Putamen (tissue), 1 donor: ENCODE measurements at places on chromosomes 3 and 15.

GRCh38 chr15:72338617-72339321 lies 18.8 kb upstream of the CELF6 start:
- no peak for DNase-seq

GRCh38 chr15:75178171-75178937 lies 23.3 kb upstream of the C15orf39 start:
- DNase-seq: no peak

GRCh38 chr15:42604894-42605744 lies 29.7 kb downstream of the STARD9 start:
- DNase-seq: no peak

GRCh38 chr15:76208786-76209424 lies 102.4 kb downstream of the ETFA start:
- DNase-seq: no peak

GRCh38 chr3:157938154-157938779 lies 168.0 kb downstream of the SHOX2 start:
- no peak for DNase-seq

GRCh38 chr15:40838756-40839155 lies 5.1 kb upstream of the SPINT1 start:
- DNase-seq: no peak

DNA sequence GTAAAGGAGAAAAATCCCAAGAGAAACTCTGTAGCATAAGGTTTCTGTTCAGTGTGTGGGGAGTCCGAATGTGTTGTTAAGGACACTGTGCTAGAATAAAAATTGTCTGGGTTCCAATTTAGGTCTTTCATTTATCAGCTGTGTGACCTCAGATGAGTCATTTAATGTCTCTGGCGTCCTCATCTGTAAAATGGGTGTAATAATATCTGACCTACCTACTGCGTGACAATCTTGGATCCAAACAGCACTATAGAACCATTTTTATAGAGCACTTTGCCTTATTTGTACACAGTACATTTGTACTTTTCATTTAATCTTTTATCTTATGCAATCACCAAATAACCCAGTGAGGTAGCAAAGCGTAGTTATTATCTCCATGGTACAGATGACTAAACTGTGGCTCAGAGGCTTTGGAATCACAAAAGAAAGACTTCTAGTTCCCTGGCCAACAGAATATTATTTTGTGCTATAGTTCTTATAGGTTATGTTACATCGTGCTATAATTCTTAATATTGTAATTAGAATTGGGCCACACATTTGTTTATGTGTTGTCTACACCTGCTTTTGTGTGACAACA lies 46.6 kb upstream of the TNIK start:
- DNase-seq: no peak

GRCh38 chr15:74563442-74563841 lies 22.4 kb downstream of the ARID3B start:
- no peak for DNase-seq

GRCh38 chr3:42451116-42451515 lies 40.7 kb upstream of the LYZL4 start:
- DNase-seq: no peak

- no peak for DNase-seq
Measured at GRCh38 chr3:59288951-59289350, 239.1 kb upstream of the CFAP20DC start.

GRCh38 chr3:142444343-142444742 lies 3.5 kb downstream of the XRN1 start:
- no peak for DNase-seq

- DNase-seq: peak; percentile 53
Measured at GRCh38 chr3:114624047-114624445, 330.2 kb downstream of the TIGIT start.

DNA sequence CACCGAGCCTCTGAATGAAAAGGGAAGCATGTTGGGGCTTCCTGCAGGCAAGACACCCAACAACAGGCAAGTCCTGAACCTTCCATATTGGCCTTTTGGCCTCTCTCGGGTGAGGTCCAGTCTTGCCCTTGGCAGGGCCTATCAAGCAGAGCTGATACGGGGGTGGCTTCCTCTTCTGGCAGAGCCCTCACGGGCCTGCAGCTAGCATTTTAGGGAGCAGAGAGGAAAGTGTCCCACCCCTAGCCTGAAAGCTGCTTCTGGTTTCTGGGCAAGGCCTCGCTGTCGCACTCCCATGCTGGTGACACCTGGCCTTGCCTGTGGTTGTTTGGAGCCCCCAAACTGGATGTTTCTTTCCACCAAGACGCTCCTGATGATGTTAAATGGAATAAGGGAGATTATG lies 31.8 kb upstream of the CTSH start:
- no peak for DNase-seq

GRCh38 chr15:40340740-40341400 lies at the start of gene CCDC9B:
CCDC9B (minus strand) TSS chr15:40340939; CDS start chr15:40340819, 120 bp downstream.
- peak; percentile 86 for DNase-seq

DNA sequence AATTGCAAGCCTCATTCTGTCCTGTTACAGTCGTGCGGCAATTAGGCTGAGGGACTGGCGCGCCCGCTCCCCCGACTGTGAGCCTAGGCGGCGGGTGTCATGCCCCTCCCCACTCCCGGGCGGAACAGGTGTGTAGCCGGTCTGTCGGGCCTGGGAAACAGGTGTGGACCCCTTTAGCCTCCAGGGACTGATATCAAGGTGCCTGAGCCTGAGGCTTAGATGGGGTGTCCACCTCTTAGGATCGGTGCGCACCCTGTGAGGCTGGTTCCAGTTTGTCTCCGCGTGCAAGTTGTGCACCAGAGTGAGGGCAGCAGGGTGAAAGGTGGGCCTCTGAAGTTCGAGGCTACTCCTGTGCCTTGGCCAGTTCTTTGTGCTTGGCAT lies 686 bp downstream of the VPS8 start:
- DNase-seq: no peak

GRCh38 chr3:195078891-195079440 lies 192.0 kb downstream of the XXYLT1 start:
- DNase-seq: no peak

- no peak for DNase-seq
Measured at GRCh38 chr15:74958320-74958907, 1.8 kb upstream of the RPP25 start.

DNA sequence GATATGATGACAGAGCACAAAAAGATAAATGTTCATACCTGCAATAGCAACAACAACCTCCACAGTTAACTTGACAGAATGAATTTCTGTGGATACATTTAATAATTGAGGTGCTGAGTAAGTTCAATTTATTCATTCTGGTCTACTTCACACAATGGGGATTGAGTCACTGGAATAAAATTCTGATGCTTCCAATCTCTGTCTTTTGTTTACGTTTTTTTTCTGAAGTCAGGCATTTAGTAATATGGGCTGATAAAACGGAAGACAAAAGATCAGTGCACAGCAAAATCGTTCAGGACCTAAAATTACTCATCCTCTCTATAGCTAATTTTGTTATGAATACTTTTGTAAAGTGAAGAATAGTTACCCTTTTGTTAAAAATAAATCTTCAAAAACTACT lies 565.9 kb upstream of the CCDC54 start:
- DNase-seq: no peak

DNA sequence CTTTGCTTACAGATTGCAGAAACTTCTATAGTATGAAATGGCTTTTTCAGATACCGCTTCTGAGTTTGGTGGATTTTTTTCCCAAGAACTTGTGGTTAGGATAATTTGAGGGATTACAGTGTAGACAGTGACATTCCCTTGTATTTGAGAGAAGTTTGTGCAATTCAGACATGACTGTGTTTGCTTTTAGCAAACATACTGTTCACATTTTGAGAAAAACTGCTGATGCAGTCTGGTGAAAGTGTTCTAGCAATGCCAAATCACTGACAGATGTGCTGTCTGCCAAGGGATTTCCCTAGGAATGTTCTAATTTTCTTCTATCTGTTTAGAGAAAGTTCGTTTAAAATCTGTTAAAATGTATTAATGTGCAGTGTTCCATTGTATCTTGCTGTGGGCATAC lies 652.6 kb downstream of the FHIT start:
- DNase-seq: no peak

DNA sequence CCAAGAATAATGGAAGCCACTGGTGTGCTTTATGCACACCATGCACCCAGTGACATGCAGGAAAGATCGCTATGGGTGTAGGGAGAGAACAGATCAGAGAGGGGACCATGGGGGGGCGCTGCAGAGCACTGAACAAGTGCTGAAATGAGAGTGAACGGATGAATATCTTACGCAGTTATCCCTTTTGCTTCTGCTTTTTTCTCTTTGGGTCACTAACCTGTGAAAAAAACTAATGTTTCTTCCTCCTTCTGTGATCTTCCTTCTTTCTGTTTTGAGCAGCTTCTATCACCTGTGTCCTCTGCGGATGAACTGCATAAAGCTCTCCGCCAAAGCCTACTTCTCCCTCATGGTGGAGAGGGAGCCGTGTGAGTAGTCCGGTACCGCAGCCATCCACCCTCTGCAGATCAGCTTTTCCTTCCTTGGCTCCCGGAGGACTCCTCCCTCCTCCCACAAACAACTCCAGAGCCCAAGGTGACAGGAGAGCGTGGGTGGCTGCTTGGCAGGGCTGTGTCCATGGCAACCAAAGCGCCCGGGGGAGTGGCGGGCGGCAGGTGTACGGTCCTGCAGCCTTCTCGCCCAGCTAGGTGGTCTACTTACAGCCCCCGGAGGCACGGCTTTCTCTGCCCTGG lies 106.2 kb downstream of the DGKG start:
- DNase-seq: peak; percentile 80

GRCh38 chr3:128084675-128085021 lies 32.4 kb downstream of the SEC61A1 start:
- no peak for DNase-seq
